ENCODE measurements at places on chromosomes 2 and 18.

GRCh38 chr18:49630246-49630699 lies 68.4 kb downstream of the LIPG start:
- no peak for DNase-seq

GRCh38 chr2:224908818-224909217 lies 133.4 kb downstream of the DOCK10 start:
- no peak for DNase-seq

DNA sequence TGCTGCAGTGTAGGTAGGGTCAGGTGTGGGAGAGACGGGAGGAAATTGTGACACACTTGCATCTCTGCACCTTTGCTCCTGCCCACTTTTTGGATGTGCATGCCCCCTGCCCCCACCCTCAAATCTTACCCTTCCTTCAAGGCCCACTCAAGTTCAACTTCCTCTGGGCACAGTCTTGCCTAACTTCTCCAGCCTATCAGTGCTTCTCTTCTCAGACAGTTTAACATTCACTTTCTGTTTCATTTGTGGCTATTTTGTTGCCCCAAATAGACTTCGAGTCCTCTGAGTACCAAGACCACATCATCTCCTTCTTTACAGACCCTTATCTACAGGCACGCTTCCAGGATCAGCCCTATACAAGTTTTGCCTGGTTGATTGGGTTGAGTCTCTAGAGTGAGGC lies 2.7 kb downstream of the ST8SIA5 start:
- DNase-seq, result no peak

DNA sequence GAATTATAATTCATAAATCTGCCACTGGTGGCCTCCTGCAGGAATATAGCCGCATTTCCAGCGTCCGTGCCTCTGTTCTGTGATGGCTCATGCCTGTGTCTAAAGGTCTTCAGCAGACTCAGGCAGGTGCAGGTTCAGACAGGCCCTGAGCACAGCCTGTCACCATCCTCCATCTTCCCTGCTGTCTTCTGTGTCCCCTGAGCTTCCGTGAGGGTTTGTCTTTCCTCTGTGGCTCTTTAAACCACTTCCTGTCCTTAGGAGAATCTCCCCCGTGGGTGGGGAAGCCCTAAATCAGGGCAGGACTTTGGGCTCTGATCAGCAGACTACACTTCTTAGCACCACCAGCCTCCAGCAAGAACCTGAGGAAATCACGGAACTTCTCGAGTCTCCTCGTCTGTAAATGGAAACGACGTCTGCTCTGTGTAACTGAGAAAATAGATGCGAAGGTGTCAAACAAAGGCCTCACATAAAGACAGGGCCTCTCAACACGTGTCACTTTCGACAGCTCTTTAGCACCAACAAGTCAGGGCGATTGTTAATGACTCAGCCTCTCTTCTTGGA lies 24.1 kb upstream of the NFATC1 start:
- DNase-seq, result no peak

GRCh38 chr2:96875498-96876268 lies 5.8 kb upstream of the SEMA4C start:
- no peak for DNase-seq

DNA sequence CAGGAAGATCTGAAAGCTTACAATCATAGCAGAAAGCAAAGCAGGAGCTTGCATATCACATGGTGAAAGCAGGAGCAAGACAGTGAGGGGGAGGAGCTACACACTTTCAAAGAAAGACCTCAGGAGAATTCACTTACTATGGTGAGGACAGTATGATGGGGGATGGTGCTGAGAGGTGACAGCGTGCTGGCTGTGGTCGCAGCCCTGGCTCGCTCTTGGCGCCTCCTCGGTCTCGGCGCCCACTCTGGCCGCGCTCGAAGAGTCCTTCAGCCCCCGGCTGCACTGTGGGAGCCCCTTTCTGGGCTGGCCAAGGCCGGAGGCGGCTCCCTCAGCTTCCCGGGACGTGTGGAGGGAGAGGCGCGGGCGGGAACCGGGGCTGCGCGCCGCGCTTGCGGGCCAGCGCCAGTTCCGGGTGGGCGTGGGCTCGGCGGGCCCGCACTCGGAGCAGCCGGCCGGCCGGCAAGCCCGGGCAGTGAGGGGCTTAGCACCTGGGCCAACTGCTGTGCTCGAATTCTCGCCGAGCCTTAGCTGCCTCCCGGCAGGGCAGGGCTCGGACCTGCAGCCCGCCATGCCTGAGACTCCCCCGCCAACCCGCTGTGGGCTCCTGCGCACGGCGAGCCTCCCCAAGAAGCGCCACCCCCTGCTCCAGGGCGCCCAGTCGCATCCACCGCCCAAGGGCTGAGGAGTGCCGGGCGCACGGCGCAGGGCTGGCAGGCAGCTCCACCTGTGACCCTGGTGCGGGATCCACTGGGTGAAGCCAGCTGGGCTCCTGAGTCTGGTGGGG lies 131.9 kb upstream of the SPATS2L start:
- DNase-seq, result no peak

- DNase-seq, result peak; percentile 82
Observed at GRCh38 chr2:176638167-176639015, 369.1 kb downstream of the MTX2 start.

DNA sequence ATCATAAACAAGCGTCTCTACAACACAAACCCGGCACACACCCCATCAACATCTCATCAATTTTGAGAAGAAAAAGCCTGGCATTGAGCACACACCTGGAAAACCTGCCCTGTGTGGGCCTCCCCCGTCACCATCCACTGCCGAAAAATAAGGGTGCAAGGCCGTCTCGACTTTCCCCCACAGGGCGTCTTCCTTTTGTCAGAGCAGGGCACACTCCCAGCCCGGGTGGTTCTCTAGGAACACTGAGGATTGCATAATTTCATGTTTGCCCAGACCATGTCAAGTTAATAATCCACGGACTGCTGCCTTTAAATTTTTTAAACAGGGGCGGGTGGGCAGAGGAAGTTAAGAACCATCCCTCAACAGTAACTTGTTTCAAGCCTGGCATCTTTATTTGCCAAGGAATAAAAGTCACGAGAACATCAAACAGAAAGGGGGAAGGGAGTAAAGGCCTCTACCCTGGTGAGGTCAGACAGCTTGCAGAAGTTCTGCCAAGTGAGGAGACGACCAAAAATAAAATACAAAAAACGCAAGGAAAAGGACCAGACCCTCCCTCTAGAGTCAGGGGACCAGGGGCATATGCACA lies 2.1 kb downstream of the TFCP2L1 start:
- peak; percentile 78 for DNase-seq

GRCh38 chr2:72185206-72185605 lies 37.5 kb upstream of the CYP26B1 start:
- DNase-seq, result no peak

- no peak for DNase-seq
Observed at GRCh38 chr2:167335541-167335992, 447.3 kb downstream of the XIRP2 start.

GRCh38 chr2:200456567-200456966 lies 53.3 kb downstream of the KCTD18 start:
- no peak for DNase-seq

GRCh38 chr2:20013126-20013849 lies 820 bp upstream of the MATN3 start:
- DNase-seq, result no peak
